ENCODE measurements at places on chromosomes 6 and 20.
A peak's percentile ranks its signal among the peaks of the same experiment; 100 is the strongest.

DNA sequence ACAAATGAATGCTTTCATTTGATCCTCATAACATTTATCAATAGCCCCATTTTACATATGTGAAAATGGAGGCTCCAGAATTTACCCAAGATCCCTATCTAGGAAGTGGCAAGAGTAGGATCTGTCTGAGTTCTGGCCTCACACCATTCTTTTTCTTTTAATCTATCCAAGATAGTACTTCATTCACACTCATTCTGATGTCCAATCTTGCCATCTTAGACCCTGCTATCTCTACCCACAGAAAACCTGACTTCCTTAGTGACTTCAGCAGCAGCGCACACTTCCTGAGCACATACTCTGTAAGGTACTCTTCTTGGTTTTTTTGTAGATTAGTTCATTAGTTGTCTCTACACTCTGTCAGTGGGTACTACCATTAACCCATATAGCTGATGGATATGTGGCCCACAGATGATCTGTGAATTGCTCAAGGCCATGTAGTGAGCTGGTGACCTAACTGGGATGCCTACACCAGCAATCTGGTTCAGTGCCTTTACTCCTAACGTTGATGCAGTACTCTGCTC, 36.3 kb downstream of the COX4I2 start:
- DNase-seq: no peak

DNA sequence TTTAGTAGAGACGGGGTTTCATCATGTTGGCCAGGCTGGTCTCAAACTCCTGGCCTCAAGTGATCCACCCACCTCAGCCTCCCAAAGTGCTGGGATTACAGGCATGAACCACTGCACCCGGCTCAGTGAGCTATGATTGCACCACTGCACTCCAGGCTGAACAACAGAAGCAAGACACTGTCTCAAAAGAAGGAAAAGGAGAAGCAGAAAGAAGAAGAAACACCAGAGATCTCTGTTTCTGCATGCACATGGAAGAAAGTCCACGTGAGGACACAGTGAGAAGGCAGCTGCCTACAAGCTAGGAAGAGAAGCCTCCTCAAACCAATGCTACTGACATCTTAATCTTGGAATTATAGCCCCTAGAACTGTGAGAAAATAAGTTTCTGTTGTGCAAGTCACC, 16.0 kb downstream of the ECT2L start:
- DNase-seq: no peak

DNA sequence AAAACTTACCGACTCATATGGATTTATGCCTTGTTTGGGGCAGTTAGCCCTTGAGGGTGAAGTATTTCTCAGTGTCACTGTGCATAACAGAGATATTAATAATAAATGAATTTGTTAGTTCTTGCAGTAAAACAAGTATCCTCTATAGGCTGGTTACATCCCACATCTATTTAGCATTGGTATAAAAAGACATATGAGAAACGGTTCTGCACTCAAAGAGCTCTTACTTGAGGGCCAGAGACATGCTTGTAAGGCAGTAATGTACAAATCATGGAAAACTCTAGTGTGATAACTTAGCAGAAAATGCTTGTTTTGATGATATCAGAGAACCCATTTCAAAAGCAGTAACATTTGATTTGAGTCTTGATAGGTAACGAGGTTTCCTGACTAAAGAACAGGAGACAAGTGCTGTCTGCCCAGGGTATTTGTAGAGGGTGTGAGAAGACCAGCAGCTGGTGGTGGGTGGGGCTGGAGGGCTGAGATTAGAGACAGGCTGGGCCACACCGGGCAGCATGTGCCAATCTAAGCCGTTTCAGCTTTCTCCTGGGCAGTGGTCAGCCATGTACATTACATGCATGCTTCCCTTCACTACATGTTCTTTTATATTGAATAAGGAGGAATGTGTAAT, 46.3 kb downstream of the TULP4 start:
- no peak for DNase-seq

DNA sequence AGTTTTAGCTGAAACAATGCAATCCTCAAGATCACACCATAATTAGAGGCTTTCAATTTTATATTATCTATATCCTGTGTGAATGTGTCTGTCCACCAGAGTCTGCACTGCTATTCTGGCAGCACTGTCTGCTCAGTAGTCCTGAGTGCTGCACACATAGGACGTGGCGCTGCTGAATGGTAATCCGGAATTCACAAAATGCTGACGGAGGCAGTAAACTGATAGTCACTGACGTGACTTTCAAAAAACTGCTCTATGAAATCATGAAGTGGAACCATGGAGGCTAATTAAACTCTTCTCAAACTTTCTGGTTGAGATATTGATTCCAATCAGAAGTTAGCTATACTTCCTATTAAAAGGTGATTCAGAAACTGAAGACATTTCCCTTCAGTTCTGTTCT, 190.8 kb upstream of the NOX3 start:
- no peak for DNase-seq

DNA sequence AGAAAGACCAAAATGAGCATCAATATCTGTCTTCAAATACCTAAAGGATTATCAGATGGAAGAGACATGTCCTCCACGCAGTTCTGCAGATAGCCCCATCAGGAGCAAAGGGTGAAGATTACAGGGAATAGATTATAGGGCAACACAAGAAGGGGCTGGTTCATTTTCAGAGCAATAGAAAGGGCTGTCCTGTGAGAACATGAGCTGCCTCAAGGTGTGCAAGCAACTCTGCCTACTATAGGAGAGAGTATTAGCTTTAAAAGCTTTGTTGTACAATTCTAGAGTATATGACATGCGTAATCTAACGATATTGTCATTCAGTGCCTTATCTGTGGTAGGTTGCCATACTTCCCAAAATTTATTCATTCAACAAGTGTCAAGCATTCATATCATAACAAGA, 112.7 kb downstream of the NRSN1 start:
- DNase-seq: no peak

- DNase-seq: no peak
These were observed 11.8 kb downstream of the SLC17A3 start for GRCh38 chr6:25862199-25862598.

GRCh38 chr6:161228096-161228495, 45.8 kb downstream of the AGPAT4 start:
- no peak for DNase-seq

DNA sequence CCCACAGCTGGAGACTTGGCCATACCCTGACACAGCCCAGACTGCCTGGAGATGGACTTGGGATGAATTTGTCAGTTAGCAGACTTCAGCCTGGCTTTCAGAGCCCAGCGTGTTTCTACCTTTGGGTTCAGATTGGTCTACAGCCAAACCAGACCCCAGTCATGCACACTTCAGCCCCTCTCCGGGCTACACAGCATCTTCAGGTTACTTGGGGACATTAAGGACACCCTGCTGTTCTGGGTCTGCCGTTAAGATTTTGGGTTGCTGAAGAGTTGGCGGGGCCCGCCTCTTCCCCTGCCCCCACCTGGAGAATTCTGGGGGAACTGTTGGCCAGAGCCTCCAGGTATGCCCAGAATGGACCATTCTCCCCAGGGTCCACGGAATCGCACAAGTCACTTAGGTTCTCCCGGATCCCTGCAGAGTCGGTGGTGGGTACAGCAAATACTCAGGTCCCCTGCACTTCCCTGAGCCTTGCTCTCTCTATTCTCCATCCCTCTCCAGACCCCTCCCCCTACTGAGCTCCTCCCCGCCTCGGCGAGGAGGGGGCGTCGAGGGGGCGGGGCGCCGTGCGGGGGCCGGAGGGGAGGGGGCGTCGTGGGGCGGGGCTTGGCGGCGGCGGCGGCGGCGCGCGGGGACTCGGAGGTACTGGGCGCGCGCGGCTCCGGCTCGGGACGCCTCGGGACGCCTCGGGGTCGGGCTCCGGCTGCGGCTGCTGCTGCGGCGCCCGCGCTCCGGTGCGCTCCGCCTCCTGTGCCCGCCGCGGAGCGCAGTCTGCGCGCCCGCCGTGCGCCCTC, at the start of gene PTK7:
TSS of gene PTK7 (plus strand) at position 645 of the 794 bp plus-strand sequence. CDS start 175 bp downstream, outside the sequence.
- peak; percentile 67 for DNase-seq

DNA sequence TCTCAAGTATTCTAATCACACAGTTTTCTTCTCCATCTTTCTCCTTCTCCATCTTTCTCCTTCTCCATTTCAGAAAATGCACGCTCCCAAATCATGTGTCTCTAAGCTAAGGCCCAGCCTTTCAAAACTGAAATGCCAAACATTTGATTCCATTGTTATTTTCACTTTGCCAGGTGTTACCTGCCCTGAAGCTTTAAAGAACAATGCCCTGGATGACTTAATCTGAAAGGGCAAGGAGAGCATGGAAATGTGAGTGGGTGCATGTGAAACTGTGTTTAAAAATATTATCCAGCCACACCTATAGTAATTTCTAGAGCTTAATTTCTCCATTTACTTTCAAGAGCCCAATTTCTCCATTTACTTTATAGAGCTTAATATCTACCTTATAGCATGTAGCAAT, 42.4 kb upstream of the GCLC start:
- DNase-seq: no peak

DNA sequence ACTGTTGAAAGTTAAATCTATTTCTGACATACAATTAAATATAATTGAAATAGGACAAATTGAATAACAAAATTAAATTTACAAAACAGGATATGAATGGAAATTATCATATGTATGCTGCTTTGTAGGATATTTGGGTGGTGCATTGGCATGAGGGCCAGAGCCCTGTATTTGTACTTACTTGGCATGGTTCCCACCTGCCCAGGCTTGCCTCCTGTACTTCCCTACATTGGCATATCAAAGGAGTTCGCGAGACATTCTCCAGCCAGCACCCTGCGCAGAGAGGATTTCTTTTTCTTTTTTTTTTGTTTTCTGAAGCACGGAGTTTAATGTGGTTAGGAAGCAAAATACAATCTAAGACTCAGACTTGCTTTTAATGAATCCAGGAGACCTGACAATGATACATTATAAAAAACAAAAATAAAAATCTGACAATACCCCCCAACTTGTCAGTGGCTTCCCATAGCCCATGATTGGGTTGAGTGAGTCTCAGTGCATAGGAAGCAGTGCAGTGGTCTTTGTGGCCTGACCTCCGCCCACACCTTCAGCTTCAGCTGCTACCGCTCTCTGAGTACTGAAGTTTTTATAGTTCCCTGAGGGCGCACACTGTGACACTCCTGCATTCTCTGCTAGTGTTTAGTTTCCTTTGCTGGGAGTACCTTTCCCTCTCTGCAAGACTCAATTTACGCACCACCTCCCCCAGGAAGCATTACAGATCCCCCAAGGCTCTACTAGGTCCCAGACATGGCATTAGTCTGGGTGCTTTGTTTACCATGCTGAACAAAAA, 440.8 kb downstream of the UTRN start:
- DNase-seq: peak; percentile 93

DNA sequence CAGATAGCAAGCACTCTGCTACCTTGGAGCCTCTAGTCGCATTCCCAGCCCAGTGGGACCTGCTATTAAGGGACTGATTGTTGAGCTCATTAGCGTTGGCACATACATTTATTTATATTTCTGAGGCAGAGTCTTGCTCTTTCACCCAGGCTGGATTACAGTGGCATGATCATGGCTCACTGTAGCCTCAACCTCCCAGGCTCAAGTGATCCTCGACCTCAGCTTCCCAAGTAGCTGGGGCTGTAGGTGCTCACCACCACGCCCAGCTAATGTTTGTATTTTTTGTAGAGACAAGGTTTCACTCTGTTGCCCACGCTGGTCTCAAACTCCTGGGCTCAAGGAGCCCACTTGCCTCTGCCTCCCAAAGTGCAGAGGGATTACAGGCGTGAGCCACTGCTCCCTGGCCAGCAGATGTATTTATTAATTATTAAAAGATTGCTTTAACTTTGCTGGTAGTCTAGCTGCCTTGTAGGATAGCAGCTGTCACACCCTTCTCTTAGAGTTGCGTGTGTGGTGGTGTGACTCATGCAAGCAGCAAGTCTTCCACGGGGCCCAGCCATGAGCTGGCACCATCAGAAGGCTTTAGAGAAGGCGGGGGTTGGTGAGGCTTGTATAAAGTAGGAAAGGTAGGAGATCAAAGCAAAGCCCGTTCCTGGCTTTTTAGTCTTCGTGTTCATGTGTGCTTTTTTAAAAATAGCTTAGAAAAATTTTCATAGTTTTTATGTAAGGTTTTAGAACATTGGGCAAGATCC, 16.5 kb downstream of the ACTR5 start:
- peak; percentile 76 for DNase-seq

DNA sequence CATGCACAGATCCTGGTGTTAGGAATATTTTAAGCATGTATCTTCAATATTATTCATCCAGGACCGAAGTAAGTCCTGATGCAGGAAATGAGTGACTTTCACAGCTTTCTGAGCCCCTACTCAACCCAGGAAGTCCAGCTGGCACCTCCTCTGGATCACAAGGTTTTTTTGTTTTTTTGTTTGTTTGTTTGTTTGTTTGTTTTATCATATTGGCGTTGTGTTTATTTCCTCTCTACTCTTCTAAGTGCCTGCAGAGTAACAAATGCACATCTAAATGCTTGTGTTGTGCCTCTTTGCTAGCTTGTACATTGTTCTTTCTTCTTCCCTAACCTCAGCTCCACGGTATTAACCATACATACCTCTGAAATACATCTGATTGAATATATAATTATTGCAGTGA, 594.3 kb upstream of the ADGRB3 start:
- no peak for DNase-seq

DNA sequence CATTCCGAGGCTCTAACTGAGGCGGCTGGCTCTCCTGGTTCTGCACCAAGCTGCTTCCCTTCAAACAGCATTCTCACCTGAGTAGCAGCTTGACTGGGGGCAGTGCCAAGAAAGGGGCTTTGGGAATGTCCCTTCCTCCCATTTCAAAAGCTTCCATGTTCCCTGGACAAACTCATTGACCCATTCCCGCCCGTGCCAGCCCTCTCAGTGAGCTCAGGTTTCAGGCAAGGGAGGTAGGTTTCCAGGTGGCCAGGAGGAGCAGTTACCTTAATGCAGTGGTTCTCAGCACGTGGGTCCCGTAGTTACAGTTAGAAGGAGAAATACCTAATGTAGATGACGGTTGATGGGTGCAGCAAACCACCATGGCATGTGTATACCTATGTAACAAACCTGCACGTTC, 135.2 kb downstream of the ELOVL4 start:
- no peak for DNase-seq

DNA sequence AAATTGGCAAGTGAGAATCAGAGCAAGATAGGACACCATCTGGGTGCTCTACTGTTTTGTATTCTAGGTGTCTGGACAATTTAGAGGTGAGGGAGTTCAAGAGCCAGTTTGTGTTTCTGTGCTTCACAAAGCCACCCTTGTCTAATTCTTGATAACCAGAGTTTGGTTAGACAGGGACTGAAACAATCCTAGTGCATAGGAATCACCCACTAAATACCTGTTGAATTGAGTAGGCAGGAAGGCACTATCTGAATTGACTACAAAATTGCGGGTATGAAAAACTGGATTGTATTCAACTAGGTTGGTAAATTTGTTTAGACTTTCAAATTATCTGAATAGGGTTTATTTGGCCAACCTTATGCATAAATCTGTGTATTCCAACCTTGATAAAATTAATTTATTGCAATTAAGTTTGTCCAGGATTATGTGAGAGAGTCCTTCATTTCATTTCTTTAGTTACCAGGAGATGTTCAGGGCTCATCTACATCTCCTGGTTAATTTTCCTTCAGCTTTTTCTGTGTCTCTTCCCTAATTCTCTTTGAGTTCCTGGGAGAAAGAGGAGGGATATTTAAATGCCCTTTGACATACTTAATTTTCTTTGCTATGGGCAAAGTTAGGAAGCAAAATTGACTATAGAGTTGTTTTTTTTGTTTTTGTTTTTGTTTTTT, 1.7 kb downstream of the TPX2 start:
- no peak for DNase-seq

GRCh38 chr20:6975311-6975710, 207.8 kb downstream of the BMP2 start:
- DNase-seq: peak; percentile 76

GRCh38 chr6:4518506-4518905, 257.7 kb upstream of the CDYL start:
- no peak for DNase-seq

All from kidney glomerular epithelial cell (primary cell).